Fibroblast of pulmonary artery (primary cell): ENCODE measurements at places on chromosomes 3 and 15.

GRCh38 chr3:29415482-29416223, 134.8 kb downstream of the RBMS3 start:
- DNase-seq = no peak

GRCh38 chr15:88401996-88402656, 65.1 kb downstream of the MRPL46 start:
- no peak for DNase-seq

GRCh38 chr15:82111918-82112317, 66.1 kb upstream of the MEX3B start:
- no peak for DNase-seq

DNA sequence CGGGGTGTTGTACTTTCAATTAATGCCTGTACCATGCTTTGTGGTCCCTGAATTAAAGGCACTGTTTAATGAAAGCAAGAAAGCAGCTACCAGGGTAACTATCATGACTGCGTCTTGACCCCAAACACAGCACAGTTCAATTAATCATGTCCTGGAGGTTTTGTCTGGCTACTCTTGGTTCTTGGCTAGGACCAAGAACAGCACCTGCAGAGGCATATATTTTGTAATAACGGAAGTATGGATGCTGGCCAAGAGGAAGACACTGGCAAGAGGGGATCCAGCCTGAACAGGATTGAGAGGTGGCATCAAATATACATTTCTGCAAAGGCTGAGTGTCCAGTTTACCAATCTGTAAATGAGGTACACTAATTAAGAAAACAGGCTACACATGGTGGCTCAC, 119.9 kb downstream of the FOXP1 start:
- no peak for DNase-seq

DNA sequence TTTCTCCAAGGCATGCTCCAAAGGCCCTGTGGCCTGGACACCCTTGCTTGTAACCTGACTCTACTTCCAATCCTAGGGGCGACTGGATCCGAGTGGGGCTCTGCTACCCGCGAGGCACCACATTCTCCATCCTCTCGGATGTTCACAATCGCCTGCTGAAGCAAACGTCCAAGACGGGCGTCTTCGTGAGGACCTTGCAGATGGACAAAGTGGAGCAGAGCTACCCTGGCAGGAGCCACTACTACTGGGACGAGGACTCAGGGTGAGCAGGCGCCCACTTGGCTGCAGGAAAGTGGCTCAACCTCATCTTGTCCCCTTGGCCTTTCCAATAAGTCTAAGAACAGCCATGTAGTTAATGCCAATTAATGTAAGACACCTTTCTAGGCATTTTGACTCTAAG, 51.9 kb downstream of the MESD start:
- no peak for DNase-seq

DNA sequence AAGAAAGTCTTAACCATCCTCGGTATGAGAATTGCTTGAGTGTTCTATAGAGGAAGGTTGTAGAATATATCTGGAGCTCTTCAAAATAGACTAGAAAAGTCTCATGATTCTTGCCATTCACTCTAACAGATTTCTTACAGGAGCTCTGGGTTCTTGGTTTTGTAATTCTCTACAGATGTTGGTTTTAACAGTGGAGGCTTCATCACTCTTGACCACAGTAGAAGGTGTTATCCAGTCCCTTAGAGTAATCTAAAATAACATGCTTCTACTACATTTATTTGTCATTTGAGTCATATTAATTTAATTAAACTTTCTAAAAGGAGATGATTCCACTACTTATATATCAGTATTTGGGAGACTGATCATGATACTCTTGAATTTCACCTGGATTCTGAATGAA, 9.7 kb downstream of the GTF2E1 start:
- no peak for DNase-seq

DNA sequence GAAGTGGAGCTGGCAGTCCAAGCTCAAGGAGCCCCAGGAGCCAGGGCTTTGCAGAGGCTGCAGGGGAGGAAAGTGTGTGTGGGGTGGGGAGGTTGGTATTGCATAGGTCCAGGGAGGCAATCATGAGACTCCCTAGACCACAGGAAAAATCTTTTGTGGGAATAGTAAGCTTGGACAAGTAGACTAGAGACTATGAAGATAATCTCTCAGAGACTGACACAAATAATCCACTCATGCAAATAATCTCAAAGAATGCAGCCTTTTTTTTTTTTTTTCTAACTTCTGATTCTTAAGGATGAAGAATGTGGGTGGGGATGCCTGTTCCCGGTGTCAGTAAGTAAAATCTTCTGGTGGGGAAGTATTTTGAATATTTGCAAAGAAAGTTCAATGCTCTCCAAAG, 113.7 kb downstream of the GREM1 start:
- DNase-seq = no peak
